Urothelium cell line (cell line): ENCODE measurements at places on chromosomes 5 and 9.

DNA sequence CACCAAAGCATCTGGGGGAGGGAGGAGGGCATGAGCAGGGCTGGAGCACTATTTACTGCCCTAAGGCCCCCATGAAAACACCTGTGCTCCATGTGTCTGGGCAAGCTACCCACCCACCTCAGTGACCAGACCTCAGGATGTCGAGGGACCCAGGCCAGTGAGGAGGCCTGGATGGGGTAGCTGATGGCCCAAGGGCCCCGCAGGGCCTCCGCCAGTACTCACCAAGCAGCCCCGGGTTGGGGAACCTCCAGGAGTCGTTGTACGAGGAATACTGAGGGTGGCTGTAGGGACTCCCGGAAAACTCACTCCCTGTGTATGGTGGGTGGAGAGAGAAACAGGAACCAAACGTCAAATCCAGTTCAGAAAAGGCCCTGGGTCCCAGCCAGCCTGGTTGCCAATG is 187.4 kb downstream of the PAX5 start:
- no peak for DNase-seq

GRCh38 chr9:79255651-79256260 is 316.0 kb upstream of the TLE4 start:
- DNase-seq = no peak

DNA sequence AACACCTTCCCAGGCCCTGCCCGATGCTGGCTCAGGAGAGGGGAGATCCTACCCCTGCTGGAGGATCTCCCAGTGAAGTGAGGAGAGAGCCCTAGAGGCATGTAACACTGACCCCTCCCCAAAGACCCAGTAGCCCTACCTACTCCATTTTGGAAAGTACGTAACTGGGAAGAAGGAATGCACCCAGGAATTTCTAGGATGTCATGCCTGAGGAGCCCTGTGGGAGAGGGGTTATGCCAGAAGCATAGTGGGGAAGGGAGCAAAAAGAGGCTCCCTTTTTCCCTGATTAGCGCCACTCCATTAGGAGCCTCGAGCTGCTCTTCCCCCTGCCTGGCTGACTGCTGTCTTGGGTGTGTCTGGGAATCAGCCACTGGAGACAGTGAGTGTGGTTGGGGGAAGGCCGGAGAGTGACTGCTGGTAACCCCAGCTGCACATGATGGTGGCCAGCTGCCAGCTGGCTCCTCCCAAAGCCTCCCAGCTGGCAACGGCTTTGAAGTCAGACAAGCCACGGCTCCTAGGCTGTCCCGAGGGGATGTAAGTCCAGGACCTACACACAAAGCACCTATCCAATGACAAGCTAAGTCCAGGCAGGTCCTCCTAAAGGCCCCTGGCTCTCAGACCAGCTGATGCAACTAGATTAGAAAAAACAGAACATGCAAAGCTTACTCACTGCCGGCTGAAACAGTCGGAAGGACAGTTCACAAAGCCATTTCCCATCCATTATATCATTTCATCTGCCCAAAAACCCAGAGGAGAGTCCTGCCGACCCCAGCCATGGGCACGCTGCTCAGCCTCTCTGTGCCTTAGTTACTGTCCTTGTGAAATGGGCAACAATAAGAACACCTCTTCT is 136.5 kb upstream of the ABCA1 start:
- DNase-seq = peak; percentile 93

DNA sequence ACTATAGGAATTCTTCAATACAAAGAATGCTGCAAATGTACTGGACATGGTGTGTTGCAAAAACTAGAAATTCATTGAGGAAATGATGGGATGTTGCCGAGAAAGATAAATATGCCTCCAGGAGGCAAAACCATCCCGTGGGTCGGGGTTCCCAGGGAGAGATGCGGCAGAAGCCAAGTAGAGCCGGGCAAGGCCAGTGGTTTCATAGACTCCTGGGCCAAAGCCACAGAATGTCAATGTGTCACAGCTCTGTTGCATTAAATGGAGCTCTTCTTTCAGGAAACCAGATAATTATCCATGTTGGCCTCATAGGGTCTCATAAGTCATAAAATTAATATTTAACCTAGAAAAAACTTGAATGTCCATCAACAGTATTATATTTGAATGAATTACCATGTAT is 419.5 kb upstream of the CDH10 start:
- DNase-seq = no peak

- DNase-seq = no peak
Observed at GRCh38 chr5:178271726-178272479, 39.3 kb upstream of the PHYKPL start.

- no peak for DNase-seq
Observed at GRCh38 chr5:25160891-25161290, 516.1 kb upstream of the CDH10 start.

GRCh38 chr5:89994266-89994665 is 415.3 kb downstream of the CETN3 start:
- no peak for DNase-seq

DNA sequence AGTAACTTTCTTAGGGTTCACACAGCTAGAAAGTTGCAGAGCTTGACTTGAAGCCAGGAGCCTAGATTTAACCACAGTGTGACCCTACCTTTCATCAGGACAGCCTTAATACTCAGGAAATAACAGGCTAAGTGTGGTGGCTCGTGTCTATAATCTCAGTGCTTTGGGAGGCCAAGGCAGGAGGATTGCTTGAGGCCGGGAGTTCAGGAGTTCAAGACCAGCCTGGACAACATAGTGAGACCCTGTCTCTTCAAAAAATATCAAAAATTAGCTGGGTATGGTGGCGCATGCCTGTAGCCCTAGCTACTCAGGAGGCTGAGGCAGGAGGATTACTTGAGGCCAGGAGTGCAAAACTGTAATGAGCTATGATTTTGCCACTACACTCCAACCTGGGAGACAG is 681.1 kb downstream of the MAT2B start:
- DNase-seq = no peak

DNA sequence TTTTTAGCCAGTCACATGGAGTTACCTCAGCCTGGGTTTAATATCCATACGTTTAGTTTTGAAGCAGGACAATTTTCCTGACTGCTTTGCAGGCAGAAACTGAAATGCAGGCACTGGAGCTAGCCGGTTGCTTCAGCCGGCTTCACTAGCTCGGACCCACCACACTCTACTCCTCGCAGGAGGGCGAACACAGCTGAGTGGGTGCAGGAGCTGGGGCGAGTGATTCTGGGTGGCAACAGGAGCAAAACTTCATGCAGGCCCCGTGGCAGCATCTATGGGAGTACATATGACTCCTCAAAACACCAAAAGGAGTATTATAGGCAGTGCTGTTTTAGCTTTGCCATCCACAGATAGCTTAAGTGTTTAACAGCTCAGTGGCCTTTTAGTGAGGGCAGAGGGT is 1211.8 kb upstream of the NUDT12 start:
- no peak for DNase-seq

DNA sequence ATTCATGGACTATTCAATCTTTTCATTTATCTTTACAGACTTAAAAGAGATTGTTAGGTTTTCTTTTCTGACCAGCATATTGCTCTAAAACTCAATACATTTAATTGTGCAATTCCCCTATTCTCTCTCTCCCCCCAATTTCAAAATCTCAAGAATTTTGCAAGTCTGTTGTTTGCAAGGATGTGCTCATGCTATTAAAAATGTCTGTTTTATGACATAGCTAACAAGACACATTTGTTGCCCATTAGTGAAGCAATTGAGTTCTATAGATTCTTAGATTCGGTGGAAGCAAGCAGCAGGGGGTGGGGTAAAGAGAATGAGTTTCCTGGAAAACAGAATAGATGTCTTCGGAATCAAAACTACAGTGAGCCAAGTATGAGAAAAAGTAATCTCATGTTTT is 8.5 kb upstream of the CSNK1A1 start:
- DNase-seq = no peak
